Activated CD8-positive, alpha-beta memory T cell treated with anti-CD3 and anti-CD28 coated beads for 1 hour (primary cell): ENCODE measurements at places on chromosomes 11 and 22.

- DNase-seq, result no peak
These were observed 136.0 kb downstream of the CACNA1I start for GRCh38 chr22:39706376-39707140.

DNA sequence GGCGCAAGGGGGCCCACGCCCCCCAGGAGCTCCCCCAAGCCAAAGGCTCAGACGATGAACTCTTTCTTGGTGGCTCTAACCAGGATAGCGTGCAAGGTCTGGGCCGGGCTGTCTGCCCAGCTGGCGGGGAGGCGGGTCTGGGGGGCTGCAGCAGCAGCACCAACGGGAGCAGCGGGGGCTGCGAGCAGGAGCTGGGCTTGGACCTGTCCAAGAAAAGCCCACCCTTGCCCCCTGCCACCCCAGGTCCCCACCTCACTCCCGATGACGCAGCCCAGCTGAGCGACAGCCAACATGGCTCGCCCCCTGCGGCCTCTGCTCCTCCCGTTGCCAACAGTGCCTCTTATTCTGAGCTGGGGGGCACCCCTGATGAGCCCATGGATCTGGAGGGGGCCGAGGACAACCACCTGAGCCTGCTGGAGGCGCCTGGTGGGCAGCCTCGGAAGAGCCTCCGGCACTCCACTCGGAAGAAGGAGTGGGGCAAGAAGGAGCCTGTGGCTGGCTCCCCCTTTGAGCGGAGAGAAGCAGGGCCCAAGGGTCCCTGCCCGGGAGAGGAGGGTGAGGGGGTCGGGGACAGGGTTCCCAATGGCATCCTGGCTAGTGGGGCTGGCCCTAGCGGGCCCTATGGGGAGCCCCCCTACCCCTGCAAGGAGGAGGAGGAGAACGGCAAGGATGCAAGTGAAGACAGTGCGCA, 21.6 kb upstream of the TMEM191C start:
- no peak for DNase-seq

DNA sequence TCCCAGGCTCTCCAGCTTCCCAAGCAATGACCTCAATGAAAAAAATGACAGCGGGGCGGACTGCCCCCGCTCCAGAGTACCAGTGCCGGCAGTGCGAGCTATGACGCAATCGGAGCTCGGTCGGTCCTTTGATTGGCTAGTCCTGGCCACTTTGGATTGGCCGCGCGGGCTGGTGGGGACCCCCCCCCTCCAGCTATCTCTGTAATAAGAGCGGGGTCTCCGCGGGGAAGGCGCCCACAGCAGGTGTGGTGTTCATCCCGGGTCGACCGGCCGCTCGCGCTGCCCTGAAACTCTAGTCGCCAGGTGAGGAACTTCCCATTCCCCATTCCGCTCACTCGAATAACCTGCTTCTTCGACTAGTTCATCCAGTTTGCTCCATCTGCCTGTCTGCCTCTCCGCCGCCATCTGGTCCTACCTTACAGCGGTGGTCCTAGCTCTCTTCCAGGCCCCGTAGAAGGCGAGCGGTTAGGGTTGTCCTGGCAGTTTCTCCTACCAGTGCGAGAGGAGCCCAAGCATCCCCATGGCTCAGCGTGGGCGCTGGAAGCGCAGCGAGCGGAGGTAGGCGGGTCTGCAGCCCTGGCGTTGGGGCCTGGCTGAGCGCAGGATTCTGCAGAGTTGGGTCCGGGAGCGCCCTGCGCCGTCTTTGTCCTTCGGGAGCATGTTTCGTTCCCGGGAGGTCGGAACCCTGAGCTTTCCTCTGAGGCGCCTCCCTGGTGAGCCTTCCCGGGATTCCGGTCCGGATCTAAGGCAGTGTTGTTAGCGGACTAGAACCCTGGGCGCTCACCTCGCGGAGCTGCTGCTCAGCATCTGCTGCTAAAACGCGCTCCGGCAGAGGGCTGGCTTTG, at the start of gene CALCB:
Gene CALCB (plus strand): TSS at position 233 of the 845 bp plus-strand sequence. CDS start 1,126 bp downstream, outside the sequence.
- DNase-seq, result no peak

- no peak for DNase-seq
These were observed 76.2 kb downstream of the ARHGAP32 start for GRCh38 chr11:129115652-129116586.

- no peak for DNase-seq
These were observed 26.3 kb downstream of the PRDM10 start for GRCh38 chr11:129976328-129976727.

DNA sequence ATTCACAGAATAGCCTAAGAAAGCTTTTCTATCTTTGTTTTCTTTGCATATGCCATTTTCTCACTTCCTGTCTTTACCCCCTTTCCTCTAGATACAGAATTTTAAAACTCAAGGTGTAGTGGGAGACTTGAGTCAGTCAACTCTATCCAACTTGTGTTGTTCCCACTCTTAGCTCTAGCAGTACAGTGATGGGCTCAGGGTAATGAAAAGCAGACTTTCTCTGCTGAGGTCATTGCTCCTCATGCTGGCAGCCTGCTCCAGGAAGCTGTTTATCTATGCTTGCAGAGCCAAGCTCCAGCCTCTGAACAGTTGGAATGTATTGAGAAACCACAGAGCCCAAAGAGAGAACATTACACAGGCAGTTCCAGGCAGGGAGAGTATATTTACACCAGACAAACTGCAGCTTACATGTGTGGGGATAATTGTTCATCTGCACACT, 68.1 kb downstream of the CSTPP1 start:
- no peak for DNase-seq

GRCh38 chr11:75273411-75274391, 33.1 kb downstream of the TPBGL start:
- no peak for DNase-seq

DNA sequence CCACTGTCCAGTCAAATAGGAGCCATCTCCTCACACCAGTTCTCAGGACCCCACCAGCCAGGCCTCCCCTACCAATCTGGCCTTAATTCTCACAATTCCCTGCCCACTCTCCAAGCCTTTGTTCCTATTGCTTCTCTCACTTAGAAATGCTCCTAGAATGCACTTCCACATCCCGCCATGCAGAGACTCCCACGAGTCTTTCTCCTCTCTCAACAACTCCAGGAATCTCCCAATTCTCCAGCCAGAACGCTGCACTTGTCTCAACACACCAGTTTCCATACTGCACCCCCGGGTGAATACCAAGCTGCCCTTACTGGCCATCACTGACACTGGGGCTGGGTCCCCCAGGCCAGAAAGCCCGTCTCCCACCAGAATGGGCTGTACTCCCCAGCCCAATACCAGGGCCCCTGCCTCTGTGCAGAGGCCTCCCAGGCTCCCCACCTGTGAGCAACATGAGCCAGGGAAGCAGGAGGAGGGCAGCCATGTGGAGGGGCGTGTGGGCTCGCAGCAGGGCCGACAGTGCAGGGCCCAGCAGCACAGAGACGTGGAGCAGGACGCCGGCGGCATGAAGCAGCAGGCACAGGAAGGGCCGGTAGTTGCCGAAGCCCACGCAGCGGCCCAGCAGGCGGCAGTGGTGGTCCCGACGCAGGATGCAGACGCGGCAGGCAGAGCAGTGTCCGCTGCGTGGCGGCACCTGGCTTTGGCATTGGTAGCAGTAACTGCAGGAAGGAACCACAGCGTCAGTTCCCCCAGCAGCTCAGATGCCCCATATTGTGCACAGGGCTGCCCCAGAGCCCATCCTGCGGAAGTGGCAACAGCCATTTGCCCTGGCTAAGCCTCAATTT, 2.4 kb downstream of the ZDHHC24 start:
- DNase-seq, result peak; percentile 27

DNA sequence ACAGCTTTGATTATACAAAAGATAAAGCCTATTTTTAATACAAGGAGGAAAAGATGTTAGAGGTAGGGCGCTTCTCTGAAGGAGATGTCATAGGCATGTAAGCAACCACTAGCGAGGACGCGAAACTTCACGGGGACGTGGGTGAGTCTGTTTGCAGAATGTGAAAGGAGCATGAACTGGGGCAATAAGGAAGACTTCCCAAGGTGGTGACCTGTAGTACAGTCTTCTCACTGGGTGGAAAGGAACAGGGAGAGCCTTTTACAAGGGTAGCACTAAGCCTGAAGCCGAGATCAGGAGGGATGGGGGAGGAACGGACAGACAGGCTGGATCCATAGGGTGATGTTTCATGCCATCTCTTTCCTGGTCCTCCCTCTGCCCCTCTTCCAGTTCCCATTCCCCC, 10.0 kb upstream of the MICAL2 start:
- no peak for DNase-seq

DNA sequence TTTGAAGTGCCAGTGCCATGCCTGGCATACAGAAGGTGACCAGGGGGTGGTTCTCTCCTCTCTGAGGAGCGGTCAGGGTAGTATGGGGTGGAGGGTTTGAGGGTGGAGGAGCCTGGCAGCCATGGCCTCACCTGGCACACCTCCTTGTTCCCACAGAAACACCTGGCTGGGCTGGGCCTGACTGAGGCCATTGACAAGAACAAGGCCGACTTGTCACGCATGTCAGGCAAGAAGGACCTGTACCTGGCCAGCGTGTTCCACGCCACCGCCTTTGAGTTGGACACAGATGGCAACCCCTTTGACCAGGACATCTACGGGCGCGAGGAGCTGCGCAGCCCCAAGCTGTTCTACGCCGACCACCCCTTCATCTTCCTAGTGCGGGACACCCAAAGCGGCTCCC, 9.6 kb downstream of the SERPINH1 start:
- no peak for DNase-seq

GRCh38 chr22:31776231-31776630, 22.4 kb downstream of the DEPDC5 start:
- DNase-seq, result no peak

- no peak for DNase-seq
These were observed 13.3 kb upstream of the CEP295 start for GRCh38 chr11:93648158-93648557.

DNA sequence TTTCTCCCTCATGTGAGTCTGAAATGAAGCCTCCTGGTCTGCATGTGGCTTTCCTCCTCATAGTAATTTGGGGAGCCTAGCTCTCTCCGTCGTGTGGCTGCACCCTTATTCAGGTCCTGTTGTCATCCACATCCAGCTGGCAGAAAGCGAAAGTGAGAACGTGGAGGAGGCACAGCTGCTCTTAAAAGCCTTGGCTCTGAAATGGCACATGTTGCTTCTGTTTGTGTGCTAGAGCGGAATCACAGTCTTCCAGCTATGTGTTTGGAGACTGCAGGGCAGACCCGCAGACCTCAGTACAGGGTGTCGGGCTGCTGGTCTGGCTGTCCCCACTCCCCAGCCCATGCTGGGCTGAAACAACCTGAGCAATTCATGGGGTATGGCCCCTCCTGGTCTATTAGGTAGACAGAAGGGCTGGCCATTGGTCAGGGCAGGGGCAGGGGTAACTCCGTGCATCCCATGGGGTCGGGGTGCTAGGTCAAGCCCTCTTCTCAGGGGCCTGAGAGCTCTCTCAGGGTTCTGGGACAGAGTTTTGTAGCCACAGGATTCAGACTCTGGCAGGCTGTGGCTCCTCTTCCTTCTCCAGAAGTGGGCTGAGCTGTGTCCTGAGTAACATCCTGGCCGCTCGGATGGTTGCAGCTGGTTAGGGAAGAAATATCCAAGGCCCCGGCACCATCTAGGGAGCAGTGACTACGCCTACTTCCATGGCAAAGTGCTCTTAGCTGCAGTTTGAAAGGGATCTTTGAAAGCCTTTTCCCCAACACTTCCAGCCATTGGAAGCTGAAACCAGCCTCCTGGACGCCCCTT, 50.6 kb downstream of the C11orf96 start:
- no peak for DNase-seq

GRCh38 chr11:68382358-68382998, 70.1 kb downstream of the LRP5 start:
- no peak for DNase-seq

DNA sequence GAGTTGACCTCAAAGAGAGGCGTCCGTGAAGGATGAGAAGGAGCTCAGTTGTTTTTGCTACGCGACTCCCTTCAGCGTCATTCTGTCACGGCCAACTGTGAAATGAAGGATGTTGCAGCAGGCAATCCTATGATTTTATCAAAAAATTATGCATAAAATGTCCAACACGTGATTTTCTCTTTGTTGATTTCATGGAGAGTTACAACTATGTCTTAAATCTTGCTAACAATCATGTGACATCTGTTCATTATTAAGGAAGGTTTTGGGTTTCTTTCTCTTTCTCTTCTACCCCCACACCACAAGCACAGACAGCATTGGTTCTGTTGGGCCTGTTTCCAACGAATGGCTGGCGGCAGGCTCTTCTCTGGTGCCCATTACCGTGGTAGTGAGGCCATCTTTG, 3.7 kb downstream of the KRTAP5-4 start:
- DNase-seq, result no peak

DNA sequence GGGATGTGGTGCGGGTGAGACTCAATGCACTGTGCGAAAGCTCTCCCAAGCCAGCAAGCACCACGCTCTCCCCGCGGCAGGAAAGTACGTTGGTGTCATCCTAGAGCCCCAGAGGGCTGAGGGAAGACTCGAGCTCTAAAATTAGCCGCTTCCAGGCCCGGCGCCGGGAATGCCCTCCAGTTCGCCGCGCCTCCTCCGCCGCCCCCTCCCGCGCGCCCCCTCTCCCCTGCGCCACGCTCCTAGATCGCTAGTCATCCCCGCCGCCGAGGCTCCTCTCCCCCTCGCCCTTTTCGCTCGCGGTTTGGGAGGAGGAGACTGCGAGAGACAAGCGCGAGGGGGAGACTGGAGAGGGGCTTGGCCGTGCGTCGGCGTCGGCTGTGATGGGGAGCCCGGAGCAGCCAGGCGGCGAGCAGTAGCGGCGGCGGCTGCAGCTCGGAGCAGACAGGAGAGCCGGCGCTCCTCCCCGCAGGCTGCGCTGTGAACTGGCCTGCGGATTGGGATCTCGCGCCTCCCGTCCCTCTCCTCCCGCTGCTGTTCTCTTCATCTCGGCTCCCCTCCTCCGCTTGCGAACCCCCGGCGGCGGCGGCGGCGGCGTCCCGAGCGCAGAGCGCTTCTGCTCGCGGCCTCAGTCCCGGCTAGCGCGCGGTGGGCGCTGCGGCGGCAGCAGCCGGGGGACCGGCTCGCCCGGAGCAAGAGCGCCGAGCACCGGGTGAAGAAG, at the start of gene FAT3:
Gene FAT3 (plus strand): TSS at position 412 of the 718 bp plus-strand sequence. CDS start 127,295 bp downstream, outside the sequence.
- no peak for DNase-seq

DNA sequence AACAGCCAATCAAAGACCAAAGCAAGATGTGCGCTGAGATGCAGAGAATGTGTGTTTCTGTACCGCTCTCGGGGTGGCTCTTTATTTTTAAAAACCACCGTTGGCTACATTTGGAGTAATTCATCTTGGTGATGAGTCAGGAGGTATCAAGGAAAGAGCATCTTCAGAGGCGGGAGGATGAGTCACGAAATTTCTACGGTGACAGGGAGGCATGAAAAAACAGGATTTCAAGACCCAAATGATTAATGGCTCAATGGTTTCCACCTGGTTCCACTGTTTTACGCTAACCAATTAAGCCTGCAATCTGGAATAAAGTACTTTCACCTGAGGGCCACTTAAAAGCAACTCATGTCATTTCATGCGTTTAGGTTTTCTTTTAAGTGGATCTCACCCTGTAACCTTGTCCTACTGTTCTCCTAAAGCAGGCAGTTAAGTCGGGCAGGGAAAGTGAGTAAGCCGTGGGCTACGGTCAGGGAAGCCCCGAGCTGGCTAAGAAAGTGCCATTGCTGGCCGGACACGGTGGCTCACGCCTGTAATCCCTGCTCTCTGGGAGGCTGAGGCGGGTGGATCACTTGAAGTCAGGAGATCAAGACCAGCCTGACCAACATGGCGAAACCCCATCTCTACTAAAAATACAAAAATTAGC, 74.6 kb downstream of the CELSR1 start:
- no peak for DNase-seq
